GM18507 (cell line): ENCODE measurements at places on chromosomes 3 and 15.

GRCh38 chr3:31823184-31823583 lies 157.9 kb downstream of the OSBPL10 start:
- DNase-seq, result no peak

GRCh38 chr3:172352786-172353185 lies 95.5 kb downstream of the GHSR start:
- no peak for DNase-seq

- peak; percentile 1 for DNase-seq
Observed at GRCh38 chr3:69240651-69241568, 118.5 kb upstream of the LMOD3 start.

- DNase-seq, result no peak
Observed at GRCh38 chr15:91408476-91409076, 308.5 kb downstream of the SV2B start.

DNA sequence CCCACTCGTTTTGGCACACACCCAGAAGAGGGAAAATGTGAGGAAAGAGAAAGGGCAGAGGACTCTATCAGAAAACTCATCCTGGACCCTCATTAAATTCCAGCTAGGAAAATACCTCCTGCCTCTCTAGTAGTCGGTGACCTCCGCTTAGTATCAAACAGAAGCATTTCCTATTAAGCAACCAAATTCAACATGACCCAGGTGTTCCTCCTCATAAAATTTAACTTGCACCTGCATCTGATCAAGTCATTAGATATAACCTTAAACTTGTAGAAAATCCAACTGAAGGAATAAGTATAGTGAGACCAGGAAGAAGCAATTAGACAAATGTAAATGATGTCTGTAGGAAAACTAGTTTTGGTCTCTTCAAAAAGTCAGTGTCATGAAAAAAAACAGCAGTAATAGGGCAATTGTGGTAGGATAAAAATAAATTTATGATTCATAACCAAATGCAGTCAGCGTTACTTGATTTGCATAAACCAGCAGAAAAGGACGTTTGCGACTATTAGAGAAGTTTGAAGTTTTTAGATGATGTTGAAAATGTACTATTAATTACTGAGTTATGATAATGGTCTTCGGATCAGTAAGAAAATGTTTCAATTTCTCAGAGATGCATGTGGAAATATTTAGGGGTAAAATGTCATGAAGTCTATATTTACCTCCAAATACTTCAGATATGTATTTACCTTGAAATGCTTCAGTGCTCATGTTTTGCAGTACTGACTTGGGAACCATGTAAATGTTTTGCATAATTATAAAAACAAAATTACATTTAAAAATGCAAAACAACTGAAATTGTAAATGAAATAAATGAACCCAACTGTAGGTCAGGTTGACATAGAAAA lies 44.6 kb downstream of the LDHAL6B start:
- DNase-seq, result no peak

GRCh38 chr3:148820361-148821245 lies 7.0 kb upstream of the CPB1 start:
- DNase-seq, result no peak

DNA sequence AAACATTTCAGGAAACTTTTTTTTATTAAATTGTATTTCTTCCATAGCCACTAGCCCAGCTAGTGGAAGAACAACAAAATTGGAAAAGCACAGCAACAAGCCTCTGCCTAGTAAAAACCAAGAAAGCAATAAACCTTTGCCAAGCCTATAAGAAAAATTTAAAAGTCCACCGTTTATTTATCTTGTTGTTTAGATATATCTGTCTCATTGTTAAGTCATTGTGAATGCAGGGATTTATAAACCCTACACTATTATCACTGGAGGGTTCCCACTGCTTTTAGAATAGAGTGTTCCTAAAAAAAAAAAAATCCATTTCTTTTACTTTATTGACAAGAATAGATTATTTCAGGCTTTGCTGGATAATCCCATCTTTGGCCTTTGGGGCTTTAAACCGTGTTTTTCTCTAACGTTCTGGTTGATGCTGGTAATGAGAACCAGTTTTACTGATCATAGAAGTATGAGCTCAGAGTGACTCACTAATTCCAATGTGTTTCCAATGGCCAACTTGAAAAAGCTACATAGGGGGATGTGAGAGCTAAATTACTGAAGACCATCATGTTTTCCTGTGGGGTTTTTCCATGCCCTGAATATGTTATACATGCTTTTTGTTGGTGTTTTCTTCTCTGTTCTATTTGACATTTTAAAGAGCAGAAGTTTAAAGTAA lies 634.1 kb downstream of the RBMS3 start:
- no peak for DNase-seq

- no peak for DNase-seq
Observed at GRCh38 chr3:146160321-146160963, 542 bp downstream of the PLOD2 start.

DNA sequence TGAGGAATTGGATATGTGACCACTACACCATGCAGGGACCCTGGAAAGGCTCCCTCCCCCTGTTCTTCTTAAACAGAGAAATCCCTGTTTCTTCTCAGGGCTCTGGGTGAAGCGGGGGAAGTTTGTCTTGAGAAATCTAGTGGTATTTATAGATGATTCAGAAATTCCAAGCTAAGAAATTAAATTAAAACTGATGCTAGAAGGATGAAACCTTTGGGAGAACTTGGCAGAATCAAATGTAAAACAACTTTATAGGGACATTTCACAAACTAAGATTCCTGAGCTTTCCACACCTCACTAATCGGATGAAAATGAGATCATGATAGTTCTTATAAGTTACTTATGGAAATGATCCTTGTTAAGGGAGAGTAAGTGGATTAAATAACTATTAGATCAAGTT lies 54.2 kb downstream of the FBXL2 start:
- no peak for DNase-seq

- DNase-seq, result no peak
Observed at GRCh38 chr3:112560307-112560706, 1.5 kb downstream of the ATG3 start.

GRCh38 chr3:45219694-45220093 lies 6.4 kb downstream of the TMEM158 start:
- DNase-seq, result no peak

DNA sequence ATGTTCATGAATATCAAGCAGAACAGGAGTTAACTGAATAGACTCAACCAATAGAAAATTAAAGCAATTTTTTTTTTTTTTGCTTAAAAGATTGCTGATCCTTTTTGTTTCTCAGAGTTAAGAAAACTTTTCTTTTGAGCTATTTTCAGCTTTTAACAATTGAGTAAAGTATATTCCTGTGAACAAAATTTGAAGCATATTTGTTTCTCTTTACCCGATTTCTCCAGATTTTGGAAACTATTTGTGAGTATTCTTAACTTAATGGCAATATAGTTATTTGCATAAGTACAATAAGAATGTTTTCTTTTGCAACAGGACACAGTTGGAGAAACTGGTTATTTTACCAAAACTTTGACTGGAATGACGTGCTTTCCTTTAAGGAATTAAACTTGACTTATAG lies 53.4 kb upstream of the C15orf39 start:
- no peak for DNase-seq

DNA sequence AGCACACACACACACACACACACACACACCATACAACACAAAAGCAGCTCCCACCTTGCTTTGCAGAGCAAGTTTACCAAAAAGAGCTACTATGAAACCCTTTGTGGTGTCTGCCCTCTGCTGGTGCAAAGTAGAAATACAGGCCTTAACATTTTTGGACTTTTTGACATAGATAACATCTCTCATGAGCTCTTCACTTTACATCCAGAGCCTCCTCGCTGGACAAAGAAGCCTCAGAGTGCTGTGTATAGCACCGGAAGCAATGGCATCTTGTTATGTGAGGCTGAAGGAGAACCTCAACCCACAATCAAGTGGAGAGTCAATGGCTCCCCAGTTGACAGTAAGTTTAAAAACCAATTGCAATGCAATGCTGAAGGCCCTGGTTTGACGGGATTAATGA lies 157.9 kb downstream of the CHL1 start:
- DNase-seq, result no peak

- no peak for DNase-seq
Observed at GRCh38 chr3:72594615-72595215, 253.5 kb downstream of the SHQ1 start.

DNA sequence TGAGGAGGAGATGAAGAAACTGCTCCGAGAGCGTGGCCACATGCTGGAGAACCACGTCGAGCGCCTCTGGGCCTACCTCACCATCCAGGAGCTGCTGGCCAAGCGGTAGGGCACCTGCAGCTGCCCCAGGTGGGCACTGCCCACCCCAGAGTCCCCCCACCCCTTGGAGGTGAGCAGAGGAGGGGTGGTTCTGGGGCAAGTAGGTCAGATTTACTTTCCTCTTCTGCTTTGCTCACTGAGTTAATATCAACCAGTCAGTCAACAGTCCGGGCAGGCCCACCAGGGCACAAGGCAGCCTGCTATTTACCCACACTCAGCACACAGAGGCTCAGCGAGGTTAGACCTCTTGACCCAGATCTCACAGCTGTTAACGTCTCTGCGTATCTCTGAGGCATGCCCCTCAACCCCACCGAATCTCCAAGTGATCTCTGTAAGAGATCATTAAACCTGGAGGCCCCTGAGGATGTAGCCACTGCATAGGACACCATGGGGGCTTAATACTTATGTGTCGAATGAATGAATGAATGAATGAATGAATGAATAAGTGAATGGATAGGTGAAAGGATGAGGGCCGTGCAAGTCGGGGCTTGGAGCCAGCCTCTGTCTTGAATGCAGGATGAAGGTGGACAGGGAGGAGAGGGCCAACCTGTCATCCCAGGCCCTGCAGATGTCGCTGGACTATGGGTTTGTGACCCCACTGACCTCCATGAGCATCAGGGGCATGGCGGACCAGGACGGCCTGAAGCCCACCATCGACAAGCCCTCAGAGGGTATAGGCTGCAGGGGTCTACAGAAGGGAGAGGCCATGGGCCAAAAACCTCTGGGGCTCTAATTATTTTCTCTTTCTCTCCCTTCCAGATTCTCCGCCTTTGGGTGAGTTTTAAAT lies 8.0 kb upstream of the ITIH3 start:
- DNase-seq, result no peak

DNA sequence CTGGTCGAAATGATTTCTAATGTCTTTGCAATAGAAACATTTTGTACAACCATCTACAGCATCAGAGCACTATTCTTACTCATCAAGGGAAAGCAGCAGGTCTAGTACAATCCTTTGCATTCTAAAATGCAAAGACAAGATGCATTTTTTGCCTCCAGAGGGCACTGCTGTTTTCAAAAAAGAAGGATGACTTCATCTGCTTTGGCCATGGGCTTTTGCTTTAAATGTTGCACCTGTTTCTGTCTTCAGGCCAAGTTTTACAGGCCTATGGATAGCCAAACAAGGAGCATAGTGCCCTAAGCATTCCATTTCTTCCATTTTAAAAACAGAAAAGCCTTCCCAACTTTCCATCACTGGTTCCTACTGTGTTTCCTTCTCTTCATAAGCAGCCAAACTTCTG lies 3.4 kb downstream of the PARP9 start:
- DNase-seq, result peak; percentile 38

- DNase-seq, result no peak
Observed at GRCh38 chr3:41845826-41846225, 116.1 kb downstream of the ULK4 start.

GRCh38 chr15:55942332-55942731 lies 51.1 kb downstream of the NEDD4 start:
- no peak for DNase-seq

- DNase-seq, result no peak
Observed at GRCh38 chr3:150015901-150016300, 45.2 kb upstream of the PFN2 start.

- DNase-seq, result no peak
Observed at GRCh38 chr15:80487839-80488390, 83.7 kb downstream of the ARNT2 start.

DNA sequence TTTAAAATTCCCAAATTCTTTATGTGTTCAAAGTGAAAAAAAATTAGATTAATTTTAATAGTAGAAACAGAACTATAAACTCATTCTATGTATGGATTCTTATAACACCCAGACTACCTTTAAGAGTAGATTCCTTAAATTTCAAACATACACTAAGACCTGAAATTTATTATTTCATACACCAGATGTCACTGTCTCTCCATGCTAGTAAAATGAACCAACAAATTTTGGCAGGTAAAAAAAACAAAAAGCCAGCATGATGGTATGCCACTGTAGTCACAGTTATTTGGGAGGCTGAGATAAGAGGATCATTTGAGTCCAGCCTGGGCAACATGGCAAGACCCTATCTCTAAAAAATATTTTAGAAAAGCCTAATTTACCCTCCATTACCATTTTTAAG lies 461.3 kb upstream of the NAALADL2 start:
- DNase-seq, result no peak
